ENCODE measurements at places on chromosomes 5 and 9.

DNA sequence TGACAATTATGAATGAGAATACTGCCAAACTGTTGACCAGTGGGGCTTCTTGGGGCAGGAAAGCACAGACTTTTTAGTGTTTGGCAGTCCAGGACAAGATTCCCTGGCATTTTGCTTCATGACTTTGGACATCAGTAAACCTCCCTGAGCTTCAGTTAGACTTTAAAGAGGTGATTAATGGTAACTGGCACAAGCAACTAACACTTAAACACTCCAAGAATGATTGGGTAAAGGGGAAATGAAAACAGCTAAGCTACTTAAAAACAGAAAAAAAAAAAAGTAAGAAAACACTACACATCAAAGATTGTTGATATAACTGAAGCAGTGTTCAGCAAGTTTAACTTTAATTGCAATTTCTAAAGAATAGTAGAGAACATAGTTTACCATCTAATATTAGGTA, 13.4 kb downstream of the PAIP1 start:
- DNase-seq, result no peak

DNA sequence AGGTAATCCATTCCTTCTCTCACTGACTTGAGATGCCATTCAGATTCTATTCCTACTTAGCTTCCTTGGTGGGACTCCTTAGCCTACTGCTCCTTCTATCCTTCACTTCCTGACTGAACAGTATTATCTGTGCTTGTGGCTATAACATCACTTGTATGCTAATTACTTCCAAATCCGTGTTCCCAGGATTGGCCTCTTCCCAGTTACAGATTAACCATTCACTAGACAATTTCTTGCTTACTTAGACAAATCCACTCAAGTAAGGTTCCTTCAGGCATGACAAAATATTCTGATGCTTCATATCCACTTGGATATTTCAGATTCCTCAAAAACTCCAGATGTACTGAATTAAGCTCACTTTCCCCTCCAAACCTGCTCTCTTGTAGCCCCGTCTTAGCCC, 18.3 kb downstream of the LIFR start:
- no peak for DNase-seq

GRCh38 chr9:21685502-21685901, 116.9 kb upstream of the MTAP start:
- DNase-seq, result no peak

- DNase-seq, result no peak
Measured at GRCh38 chr9:72412483-72413040, 47.6 kb upstream of the ZFAND5 start.

GRCh38 chr5:18179579-18179978, 545.3 kb downstream of the TAF11L14 start:
- DNase-seq, result no peak

DNA sequence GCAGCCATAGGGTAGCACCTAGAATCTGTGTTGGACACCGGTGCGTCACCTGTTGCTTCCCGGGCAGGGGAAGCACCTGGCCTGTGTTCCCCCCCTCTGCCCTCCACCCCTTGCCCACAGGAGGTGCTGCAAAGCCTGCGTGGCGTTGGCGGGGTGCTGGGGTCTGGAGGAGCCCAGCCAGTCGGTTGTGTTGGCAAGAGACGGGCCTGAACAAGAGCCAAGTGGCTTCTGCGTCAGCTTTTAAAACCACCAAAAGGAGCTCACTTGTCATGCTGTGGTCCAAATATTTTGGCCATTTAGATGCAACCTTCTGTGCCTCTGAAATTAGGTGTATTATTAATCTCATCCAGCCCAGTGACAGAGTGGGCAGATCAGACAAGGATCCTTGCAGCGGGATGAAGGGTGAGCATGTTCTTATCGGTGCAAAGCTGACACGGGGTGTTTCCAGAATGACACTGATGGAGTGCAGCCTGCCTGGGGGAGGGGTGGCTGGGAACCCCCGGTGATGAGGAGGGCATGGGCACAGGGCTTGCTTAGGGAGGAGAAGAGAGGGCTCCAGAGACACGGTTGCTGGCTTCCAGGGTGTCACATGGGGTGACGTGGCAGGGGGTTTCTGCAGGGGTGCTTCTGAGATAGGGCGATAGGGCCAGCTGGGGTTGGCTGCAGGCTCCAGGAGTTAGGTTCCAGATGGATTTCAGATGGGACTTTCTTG, 9.7 kb upstream of the RXRA start:
- DNase-seq, result no peak

DNA sequence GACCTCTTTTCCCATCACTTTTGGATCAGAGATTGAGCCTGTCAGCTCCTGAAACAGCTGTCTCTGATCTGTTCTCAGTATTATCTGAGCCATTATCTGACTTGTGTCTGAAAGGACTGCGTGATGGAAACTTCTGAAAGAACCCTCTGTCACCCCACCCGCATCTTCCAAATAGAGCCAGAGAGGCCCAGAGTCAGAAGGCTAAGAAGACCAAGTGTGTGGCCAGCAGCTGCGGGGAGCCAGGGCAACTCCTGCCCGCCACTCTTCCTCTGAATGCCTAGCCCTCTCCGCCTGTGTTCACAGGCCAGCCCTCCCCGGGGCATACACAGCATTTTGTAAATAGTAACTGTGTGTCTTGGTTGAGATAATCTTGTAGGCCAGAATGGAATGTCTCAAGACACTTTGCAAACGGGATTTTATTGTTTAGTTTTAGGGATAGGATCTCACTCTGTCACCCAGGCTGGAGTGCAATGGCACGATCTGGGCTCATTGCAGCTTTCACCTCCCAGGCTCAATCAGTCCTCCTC, 92.7 kb downstream of the AOPEP start:
- no peak for DNase-seq

- DNase-seq, result no peak
Measured at GRCh38 chr9:87642330-87643106, 83.4 kb upstream of the CTSL start.

GRCh38 chr5:73314395-73315257, 134.0 kb downstream of the FOXD1 start:
- DNase-seq, result no peak

GRCh38 chr5:74127381-74128320, 501.7 kb downstream of the ARHGEF28 start:
- DNase-seq, result no peak

GRCh38 chr5:97923496-97923895, 740.4 kb upstream of the RIOK2 start:
- DNase-seq, result no peak

GRCh38 chr9:75950998-75951397, 60.5 kb downstream of the PCSK5 start:
- DNase-seq, result no peak

GRCh38 chr9:105832096-105832710, 137.9 kb downstream of the TMEM38B start:
- DNase-seq, result no peak

DNA sequence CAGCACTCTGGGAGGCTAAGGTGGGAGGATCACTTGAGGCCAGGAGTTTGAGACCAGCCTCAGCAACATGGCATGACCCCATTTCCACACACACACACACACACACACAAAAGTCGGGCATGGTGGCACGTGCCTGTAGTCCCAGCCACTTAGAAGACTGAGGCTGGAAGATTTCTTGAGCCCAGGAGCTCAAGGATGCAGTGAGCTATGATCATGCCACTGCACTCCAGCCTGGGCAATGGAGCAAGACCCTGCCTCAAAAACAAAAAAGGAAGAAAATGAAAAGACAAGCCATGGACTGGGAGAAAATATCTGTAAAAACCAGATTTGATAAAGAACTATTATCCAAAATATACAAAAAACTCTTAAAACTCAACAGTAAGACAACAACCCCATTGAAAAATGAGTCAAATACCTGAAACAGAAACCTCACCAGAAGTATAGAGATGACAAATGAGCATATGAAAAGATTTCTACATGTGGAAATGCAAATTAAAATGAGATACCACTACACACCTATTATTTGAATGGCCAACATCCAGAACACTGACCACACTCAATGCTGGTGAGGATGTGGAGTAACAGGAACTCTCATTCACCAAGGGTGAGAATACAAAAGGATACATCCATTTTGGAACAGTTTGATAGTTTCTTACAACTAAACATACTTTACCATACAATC, 24.7 kb downstream of the DNAJA1 start:
- DNase-seq, result no peak

DNA sequence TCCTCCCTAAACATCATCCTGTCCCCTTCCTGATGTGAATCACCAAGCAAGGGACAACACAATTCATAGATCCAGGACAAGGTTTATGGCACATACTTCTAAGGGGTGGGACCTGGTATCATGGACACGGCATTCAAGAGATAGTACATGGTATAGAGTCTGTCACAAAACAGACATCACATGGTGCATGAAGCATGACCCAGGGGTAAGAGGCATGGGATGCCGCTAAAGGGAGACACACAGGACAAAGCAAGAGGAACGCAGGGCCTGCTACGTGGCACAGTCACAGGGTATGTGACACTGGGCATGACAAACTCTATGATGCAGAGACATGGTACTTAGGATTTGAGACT, 20.7 kb downstream of the GSN start:
- DNase-seq, result no peak

DNA sequence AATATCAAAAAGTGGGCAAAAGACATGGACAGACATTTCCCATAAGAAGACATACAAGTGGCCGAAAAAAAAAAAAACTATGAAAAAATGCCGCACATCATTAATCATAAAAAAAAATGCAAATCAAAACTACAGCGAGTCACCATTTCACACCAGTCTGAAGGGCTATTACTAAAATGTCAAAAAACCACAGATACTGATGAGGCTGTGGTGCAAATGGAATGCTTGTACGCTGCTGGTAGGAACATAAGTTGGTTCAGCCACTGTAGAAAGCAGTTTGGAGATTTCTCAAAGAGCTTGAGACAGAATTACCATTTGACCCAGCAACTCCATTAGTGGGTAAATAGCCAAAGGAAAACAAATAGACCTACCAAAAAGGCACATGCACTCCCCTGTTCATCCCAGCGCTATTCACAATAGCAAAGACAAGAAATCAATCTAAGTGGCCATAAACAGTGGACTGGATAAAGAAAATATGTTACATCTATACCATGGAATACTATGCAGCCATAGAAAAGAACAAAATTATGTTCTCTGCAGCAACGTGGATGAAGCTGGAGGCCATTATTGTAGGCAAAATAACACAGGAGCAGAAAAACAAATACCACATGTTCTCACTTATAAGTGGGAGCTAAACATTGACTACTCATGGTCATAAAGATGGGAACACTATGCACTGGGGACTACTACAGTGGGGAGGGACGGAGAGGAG, 110.6 kb upstream of the BOD1 start:
- DNase-seq, result no peak

- no peak for DNase-seq
Measured at GRCh38 chr5:160835818-160836528, 16.0 kb downstream of the ATP10B start.

- no peak for DNase-seq
Measured at GRCh38 chr5:126454081-126454480, 30.9 kb downstream of the GRAMD2B start.
